ENCODE measurements at places on chromosomes 2 and 18. TPM values are rescaled to one million over a fixed set of nuclear protein-coding genes. Genes with fewer than 3 reads are reported as not detected.
A peak's percentile ranks its signal among the peaks of the same experiment; 100 is the strongest.

GRCh38 chr2:188132385-188132784 lies 159.3 kb upstream of the GULP1 start:
- peak; percentile 19 for DNase-seq

- no peak for DNase-seq
Observed at GRCh38 chr18:13449651-13450050, 231.1 kb downstream of the LDLRAD4 start.

The DNER gene
- 0.27 TPM for total RNA-seq

The COL4A3 gene
- 0.42 TPM for total RNA-seq

- no peak for DNase-seq
Observed at GRCh38 chr18:27661320-27662018, 476.4 kb upstream of the CHST9 start.

The TUBA3E gene
- not detected for total RNA-seq

DNA sequence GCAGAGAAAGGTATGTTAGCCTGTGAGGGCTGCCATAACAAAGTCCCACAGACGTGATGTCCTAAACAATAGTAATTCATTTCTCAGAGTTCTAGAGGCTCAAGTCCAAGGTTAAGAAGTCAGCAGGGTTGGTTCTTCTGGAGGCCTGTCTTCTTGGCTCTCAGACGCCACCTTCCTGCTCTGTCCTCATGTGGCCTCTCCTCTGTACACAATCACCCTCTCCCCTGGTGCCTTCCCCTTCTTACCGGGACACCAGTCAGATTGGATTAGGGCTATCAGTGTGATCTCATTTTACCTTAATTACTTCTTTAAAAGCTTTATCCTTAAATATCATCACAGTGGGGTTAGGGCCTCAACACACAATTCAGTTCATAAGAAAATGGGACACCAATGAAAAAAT lies 860.5 kb downstream of the RNF144A start:
- no peak for DNase-seq

GRCh38 chr2:233039212-233039845 lies 6.9 kb downstream of the NEU2 start:
- DNase-seq, result no peak
